ENCODE measurements at places on chromosomes 13 and 19.

DNA sequence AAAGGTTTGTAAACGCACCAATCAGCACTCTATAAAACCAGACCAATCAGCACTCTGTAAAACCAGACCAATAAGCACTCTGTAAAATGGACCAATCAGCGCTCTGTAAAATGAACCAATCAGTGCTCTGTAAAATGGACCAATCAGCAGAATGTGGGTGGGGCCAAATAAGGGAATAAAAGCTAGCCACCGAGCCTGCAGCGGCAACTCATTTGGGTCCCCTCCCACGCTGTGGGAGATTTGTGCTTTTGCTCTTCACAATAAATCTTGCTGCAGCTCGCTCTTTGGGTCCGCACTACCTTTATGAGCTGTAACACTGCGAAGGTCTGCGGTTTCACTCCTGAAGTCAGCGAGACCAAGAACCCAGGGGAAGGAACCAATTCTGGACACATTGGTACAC is 28.0 kb downstream of the ZNF175 start:
- no peak for ATAC-seq

DNA sequence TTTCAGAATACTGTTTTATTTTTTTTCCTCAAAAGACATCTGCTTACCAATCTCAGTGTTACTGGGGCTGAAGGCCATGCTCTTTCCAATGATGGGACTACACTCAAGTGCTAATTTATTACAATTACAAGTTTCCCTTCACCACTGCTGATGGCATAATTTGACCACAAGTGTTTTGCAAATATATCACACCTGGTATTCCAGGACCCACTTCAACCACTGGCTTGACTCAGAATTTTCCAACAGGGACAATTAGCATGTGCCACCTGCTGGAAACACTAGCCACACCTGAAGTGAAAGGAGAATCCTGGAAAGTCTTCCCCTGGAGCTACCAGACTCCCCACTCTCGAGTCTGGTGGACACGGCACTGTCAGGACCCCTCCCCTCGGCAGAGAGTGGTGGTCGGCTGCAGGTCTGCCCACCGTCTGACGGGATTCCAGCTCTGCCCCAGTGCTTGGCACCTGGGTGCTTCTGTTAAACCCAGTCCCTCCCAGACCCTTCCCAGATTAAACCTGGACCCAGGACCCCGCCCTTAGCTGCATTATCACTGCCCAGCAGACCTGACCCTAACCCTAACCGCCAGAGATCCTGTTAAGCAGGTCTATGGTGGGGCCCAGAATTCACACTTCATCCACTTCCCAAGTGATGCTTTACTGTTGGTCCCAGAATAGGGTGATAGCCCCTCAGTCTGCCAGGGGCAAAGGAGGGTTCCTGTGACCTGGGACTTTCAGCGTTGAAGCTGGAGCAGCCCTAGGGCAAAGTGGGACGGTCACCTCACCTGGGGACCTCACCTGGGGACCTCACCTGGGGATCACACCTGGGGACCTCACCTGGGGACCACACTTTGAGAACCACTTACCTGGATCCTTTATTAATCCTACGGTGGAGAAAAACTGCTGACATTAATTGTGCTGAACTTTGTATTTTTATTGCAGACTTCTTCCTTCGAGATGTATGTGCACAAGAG is 17.6 kb upstream of the RASA3 start:
- no peak for ATAC-seq

- no peak for ATAC-seq
Measured at GRCh38 chr19:50434525-50434924, 1.8 kb downstream of the MYBPC2 start.

DNA sequence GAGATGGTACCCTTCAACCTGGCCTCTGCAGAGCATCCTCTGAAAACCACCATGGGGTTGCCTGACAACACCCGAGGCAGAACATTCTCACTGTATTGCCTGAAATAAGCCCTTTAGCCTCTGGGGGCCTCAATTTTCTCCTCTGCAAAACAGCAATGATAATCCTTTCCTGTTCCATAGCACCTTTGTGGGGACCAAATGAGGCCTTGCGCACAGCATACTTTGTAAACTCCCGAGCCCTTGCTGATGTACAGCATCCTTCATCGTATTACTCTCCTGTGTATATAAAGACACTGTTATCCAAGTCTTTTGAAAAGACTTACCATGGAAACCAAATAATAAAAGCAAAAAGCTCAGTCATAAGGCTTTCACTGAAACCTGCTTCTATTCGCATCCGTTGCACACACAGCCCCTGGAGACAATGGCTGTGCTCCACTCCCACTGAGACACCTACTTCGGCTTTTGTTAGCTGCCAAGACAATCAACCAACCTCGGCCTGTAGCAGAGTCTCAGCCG is 276.0 kb downstream of the FOXO1 start:
- ATAC-seq = no peak
